AG04450 (cell line): ENCODE measurements at places on chromosomes 3 and 15.

- DNase-seq: no peak
These were observed 32.6 kb upstream of the SHC4 start for GRCh38 chr15:48996276-48996675.

DNA sequence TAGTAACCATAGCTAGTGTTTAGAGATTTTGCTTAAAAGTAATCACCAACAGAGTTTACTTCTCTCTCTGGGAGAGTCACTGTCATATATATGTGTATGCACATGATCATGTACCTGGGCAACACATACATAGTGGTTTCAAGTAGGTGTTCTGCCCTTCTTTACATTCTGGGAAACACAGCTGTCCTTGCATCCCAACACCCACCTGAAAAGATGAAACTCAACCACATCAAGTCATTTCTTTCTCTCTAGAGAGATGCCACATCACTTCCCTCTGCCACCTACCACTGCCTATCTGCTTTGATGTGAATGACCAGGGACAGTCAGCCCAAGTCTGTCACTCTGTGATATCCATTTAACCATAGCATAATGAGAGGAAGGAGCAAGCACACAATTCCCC, 155.8 kb upstream of the GADL1 start:
- no peak for DNase-seq

GRCh38 chr15:39491886-39492490, 88.9 kb upstream of the THBS1 start:
- no peak for DNase-seq

DNA sequence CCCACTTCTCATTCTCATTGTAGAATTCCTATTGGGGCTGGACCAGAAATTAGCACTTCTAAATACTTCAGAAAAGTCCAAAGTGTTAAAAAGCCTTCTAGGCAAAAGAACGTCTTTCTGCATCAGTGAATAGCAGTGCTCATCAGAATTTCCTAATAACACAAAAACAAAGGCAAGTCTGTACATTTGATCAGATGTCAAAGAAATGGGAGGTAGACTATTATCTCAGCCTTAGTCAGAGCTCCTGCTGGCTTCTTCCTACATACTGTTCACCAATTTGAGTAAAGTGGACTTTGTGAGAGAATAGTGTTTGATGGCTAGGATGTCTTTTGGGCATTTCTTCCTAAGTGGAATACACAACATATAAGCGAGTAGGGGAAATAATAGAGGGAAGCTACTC, 48.7 kb downstream of the FOXB1 start:
- DNase-seq: no peak

DNA sequence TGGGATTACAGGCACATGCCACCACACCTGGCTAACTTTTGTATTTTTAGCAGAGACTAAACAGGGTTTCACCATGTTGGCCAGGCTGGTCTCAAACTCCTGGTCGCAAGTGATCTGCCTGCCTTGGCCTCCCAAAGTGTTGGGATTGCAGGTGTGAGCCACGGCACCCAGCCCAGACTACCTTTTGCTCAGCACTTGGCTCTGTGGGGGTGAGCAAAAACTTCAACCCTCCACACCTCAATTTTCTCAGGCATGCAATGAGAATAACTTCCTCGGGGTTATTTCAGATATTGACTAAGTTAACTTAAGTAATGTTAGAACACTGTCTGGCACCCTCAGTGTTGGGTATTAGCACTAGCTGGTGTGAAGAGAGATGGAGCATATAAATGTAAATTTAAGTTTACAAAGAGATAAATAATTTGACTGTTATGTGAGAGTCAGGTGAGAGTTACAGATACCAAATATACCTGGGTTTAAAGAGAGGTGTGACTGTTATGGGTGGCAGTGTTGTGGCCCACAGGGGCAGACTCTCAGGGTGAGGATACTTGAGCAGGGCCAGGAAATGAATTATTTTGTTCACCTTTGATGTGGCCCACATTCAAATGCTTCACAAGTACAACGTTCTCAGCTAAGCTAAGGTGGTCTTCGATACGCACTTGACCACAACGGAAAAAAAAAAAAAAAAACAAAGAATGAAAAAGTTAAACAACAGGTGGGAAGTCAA, 29.0 kb downstream of the CPOX start:
- no peak for DNase-seq

DNA sequence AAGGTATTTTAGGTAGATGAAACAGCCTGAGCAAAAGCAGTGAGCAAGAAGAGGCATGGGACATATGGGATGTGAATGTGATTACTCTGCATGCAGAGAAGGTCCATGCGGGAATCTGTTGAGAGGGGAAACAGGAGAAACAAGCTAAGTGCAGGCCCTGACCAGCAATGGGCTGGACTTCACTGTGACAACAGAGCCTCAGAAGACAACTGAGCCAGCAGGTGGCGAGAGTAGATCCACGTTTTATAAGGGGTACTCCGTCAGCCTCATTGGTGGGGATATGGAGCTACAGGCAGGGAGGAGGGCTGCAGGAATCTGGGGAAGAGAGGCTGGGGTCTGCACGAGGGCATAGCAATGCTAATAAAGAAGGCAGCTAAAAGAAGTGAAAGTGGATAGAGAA, 405.9 kb upstream of the LMCD1 start:
- no peak for DNase-seq

- no peak for DNase-seq
These were observed 137.4 kb upstream of the SATB1 start for GRCh38 chr3:18562364-18563154.
